ENCODE measurements at places on chromosomes 3 and 15.

- no peak for DNase-seq
Observed at GRCh38 chr3:13068269-13069010, 4.8 kb downstream of the IQSEC1 start.

- no peak for DNase-seq
Observed at GRCh38 chr3:116591236-116591635, 118.3 kb upstream of the TUSC7 start.

DNA sequence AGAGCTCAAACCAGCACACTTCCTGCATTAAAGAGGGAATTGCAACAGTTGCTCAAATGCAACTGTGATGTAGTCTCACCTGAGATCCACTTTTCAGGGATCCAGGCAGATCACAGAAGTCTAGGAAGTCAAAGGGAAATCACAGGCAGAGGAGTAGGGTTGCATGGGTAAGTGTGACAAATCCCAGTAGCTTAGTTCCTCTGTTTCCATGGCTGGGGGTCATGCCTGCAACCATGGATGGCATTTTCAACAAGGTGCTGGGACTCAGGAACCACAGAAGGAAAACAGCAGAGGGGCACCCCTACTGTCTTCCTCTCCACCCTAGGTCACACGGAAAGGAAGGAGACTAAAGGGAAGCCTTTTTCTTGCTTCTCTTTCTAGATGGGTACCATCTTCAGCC, 36.5 kb upstream of the ARNT2 start:
- no peak for DNase-seq

DNA sequence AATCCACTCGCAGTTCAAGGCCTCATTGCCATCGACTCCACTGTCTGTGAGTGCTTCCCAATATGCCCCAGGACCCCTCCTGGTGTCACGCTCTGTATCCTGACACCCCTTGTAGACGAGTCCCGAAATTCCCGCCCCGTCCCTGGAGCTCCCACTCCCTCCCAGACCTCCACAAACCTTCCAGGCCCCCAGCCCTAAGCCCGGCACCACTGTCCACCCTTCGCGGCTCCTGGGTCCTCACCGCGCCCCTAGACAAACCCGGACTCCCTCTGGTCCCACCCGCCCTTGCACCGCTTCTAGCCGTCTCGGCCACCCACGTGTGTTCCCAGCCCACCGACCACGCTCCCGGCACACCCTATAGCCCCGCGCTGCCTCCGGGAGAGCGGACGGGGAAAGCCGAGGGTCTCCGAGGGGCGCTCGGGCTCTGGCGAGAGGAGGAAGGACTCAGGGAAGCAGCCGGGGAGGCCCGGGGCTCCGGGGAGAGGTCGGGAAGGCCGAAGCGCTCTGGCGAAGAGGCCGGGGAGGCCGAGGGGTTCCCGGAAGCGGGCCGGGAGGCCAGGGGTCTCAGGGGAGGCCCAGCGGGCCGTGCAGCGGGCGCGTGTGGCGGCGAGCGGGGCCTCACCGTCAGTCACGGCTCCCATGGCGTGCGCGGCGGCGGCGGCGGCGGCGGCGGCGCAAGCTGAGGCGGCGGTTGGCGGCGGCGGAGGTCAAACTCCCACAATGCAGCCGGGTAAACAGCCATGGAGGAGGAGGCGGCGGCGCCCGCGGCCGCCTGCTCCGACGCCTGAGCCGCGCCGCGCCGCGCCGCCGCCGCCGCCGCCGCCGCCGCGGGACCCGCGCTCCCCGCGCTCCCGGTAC, at the start of the genes ATXN7 and THOC7:
ATXN7 (plus strand) TSS at position 718 of the 858 bp plus-strand sequence. CDS start 48,732 bp downstream, outside the sequence.
THOC7 (minus strand) TSS at position 656 of the 858 bp plus-strand sequence; CDS start at position 641, 15 bp downstream.
- DNase-seq = peak; percentile 71

- no peak for DNase-seq
Observed at GRCh38 chr3:135807879-135808278, 157.6 kb upstream of the PPP2R3A start.

DNA sequence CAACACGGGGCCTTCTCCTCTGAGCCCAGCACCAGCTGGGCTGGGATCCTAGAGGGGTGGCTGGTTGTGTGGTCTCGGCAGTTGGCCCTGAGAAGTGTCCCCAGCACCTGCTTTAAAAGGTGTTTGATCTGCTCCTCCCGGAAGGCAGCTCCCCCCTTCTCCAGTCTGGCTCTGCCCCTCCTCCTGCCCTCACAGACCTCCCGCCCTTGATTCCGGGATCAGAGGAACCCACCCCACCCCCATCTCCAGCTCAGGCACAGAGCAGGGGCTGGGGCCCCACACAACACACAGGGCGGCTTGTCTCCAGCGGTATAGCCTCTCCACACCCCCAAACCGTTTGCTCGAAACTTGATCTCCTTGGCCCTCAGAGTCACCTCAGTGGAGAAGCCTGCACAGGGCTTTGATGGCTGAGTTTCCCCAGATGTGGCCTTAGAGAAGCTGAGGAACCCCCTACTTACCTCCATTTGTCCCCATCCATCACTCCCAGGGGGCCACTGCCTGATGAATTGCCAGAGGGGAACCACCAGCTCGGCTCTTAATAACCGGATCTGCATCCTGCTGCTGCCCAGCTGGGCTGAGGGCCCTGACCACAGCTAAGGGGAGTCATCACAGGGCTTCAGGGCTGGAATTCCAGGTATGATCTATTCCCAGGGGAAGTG, 6.4 kb upstream of the STRA6 start:
- DNase-seq = no peak

DNA sequence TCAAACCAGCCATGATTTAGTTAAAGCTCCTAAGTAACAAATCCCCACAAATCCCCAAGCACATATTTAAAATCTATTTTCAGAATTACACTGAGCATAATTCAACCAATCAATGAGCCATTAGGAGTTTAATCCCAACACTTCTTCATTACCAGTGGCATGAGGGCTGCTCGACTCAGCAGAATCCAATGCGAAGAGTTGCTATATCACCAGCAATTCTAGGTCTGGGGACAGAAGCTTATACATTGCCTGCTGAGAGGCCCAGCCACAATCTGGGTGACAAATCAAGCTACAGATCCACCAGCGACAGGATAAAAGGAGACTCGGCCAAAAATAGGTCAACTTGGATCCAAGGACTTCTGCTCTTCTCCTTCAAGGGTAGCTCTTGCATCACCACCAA, 238.8 kb downstream of the NTRK3 start:
- no peak for DNase-seq

GRCh38 chr15:72735111-72735510, 48.4 kb downstream of the ADPGK start:
- no peak for DNase-seq

DNA sequence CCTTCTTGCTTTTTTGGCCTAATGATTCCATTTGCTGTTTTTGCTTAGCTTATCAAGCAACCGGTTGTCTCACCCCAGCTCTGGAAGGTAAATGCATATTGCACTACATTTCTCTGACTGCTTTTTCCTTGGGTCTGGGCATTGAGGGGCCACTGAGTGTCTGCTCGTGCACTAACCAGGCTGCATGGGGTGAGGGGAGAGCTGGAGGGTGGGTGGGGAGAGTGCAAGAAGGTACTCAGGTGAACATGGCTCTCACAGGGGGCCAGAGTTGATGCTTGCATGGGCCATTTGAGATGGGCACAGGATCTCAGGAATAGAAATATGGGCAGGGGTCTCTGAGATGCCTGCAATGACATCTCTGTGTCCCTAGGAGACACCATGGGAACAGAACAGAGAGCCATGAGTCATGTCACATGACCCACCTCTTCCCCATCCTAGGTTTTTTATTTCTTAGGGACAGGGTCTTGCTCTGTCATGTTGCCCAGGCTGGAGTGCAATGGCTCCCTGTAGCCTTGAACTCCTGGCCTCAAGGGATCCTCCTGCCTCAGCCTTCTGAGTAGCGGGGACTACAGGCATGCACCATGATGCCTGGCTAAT, 6.2 kb downstream of the ALPK3 start:
- DNase-seq = no peak

Measured in activated T-cell treated with anti-CD3 and anti-CD28 coated beads, Interleukin-2, amount 50 U/mL, for 48 hours (primary cell).